ENCODE measurements at places on chromosomes 2 and 18.

- no peak for DNase-seq
These were observed 93.0 kb upstream of the MCFD2 start for GRCh38 chr2:47008381-47009252.

- DNase-seq = no peak
These were observed 40.3 kb downstream of the PDIA6 start for GRCh38 chr2:10772201-10772867.

DNA sequence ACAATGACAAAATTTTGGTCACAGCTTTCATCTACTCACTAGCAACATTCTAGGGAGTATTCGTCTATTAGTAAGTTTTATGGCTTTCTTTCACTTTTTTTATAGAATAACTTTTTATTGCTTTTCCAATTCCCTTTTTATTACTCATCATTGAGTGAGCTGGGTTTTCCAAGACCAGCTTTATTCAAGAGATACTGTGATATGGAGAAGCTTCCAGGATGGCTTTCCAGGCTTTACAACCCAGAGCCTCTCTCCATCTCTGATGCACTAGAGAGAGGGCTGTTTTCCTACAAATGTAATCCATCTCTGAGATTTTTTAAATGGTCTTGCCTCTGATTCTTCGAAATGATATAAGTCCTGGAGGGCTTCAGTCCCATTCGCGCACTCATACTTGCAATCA lies 118.3 kb downstream of the LDLRAD4 start:
- no peak for DNase-seq

DNA sequence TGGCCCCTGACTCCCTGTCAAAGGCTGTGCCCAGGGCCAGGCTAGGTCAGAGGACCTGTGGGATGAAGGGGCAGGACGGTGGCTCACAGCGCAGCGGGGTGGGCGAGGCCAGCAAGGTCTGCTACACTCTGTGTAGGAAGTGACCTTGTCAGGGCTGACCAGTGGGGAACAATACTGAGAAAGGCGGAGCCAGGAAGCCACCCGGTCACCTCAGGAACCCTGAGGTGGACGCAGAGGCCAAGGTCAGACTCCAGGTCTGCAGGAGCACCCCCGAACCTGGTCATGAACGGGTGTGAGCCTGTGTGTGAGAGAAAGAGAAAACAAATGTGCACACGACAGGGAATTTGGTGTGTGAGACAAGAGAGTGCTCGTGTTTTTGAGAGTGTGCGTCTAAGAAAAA lies 72.3 kb downstream of the SMAD7 start:
- no peak for DNase-seq
